ENCODE measurements at places on chromosomes 12 and 14. TPM values are rescaled to one million over a fixed set of nuclear protein-coding genes. Genes with fewer than 3 reads are reported as not detected.

Gene CLEC4C
- total RNA-seq, result not detected

Gene NRL
- total RNA-seq, result 4.8 TPM

Gene TRIM9
- total RNA-seq, result 1.2 TPM

Gene PLCZ1
- total RNA-seq, result not detected

Gene GUCY2C
- total RNA-seq, result not detected

Gene ING4
- 31.8 TPM for total RNA-seq

Gene IGF1
- total RNA-seq, result under 0.01 TPM

Gene LRCOL1
- not detected for total RNA-seq

Gene KRT79
- not detected for total RNA-seq

Gene METTL1
- total RNA-seq, result 22.4 TPM

Gene CLEC9A
- not detected for total RNA-seq

Gene NTF3
- total RNA-seq, result not detected

Gene CLEC6A
- not detected for total RNA-seq

Gene SYT1
- 7.4 TPM for total RNA-seq

Gene TRHDE
- total RNA-seq, result 5.8 TPM

Gene ARMH4
- total RNA-seq, result 4.2 TPM

Gene KRT73
- not detected for total RNA-seq

Gene KRT1
- not detected for total RNA-seq

Gene ZNF140
- total RNA-seq, result 19.6 TPM

Gene DCP1B
- total RNA-seq, result 22.4 TPM

Gene DIO3
- total RNA-seq, result 0.13 TPM

Gene ERO1A
- total RNA-seq, result 94.5 TPM

Measured in kidney epithelial cell (primary cell).